ENCODE measurements at places on chromosomes 4 and X. TPM values are rescaled to one million over a fixed set of nuclear protein-coding genes. Genes with fewer than 3 reads are reported as not detected.

VGLL1 gene
- total RNA-seq: not detected

- H3K36me3 ChIP-seq: no peaks in the 10 kb centered on the region
- DNase-seq: no peak
- no peaks in the 10 kb centered on the region for H3K27me3 ChIP-seq
- H3K4me1 ChIP-seq: no peaks in the 10 kb centered on the region
- no peak overlapping the region for H3K4me3 ChIP-seq
Measured at GRCh38 chr4:129136433-129136832, 40.5 kb downstream of the C4orf33 start.

- H3K4me3 ChIP-seq: no peak overlapping the region
- H3K27ac ChIP-seq: no peak overlapping the region
- no peaks in the 10 kb centered on the region for H3K27me3 ChIP-seq
- DNase-seq: no peak
Measured at GRCh38 chr4:20272411-20272872, 20.7 kb downstream of the SLIT2 start.

DNA sequence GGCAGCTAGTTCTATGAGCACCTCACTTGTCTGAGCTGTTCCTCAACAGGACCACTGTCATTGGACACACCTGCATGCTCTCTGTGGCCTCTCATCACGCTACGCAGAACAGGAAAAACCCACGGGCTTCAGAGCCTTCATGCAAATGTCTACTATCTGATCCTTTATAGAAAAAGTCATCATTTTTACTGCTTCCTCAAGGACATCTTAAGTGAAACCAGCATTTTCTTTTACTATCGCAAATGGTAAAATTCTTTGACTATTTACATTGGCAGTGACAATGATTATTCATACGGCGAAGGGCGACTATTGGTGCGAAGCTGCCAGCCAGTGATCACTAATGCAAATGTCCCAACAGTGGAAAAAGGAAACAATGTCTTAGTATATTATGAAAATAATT is 147.0 kb downstream of the AFAP1 start:
- no peaks in the 10 kb centered on the region for H3K27me3 ChIP-seq
- no peak for DNase-seq
- peaks cover 25% of the 10 kb centered on the region for H3K4me1 ChIP-seq
- H3K36me3 ChIP-seq: peaks cover 11% of the 10 kb centered on the region
- H3K27ac ChIP-seq: no peak overlapping the region

UGT2B15 gene
- not detected for total RNA-seq

GRCh38 chr4:26368685-26369084 is 47.9 kb downstream of the RBPJ start:
- DNase-seq: no peak
- no peaks in the 10 kb centered on the region for H3K36me3 ChIP-seq
- H3K27ac ChIP-seq: no peak overlapping the region
- no peaks in the 10 kb centered on the region for H3K4me1 ChIP-seq
- no peak overlapping the region for H3K4me3 ChIP-seq
- H3K27me3 ChIP-seq: no peaks in the 10 kb centered on the region

DNA sequence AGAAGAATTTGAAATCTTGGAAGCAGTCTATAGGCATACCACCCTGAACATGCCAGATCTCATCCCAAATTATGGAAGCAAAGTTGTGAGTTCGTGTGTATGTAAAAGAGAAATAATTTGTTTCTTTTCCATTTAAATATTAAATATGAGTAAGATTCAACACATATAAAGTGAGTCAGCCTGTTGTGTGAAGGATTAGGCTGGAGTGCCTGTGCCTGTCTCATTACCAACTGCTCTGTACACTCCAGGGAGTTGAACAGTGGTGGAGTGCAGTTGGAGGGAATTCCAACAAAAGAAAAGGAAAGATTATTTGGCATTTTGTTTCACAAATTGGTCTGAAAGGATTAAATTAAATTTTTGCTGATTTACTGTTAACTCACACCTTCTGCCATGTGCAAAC is 435.6 kb downstream of the FAT4 start:
- H3K36me3 ChIP-seq: no peaks in the 10 kb centered on the region
- no peak for DNase-seq
- H3K4me3 ChIP-seq: no peak overlapping the region
- H3K27ac ChIP-seq: no peak overlapping the region
- no peaks in the 10 kb centered on the region for H3K4me1 ChIP-seq

DNA sequence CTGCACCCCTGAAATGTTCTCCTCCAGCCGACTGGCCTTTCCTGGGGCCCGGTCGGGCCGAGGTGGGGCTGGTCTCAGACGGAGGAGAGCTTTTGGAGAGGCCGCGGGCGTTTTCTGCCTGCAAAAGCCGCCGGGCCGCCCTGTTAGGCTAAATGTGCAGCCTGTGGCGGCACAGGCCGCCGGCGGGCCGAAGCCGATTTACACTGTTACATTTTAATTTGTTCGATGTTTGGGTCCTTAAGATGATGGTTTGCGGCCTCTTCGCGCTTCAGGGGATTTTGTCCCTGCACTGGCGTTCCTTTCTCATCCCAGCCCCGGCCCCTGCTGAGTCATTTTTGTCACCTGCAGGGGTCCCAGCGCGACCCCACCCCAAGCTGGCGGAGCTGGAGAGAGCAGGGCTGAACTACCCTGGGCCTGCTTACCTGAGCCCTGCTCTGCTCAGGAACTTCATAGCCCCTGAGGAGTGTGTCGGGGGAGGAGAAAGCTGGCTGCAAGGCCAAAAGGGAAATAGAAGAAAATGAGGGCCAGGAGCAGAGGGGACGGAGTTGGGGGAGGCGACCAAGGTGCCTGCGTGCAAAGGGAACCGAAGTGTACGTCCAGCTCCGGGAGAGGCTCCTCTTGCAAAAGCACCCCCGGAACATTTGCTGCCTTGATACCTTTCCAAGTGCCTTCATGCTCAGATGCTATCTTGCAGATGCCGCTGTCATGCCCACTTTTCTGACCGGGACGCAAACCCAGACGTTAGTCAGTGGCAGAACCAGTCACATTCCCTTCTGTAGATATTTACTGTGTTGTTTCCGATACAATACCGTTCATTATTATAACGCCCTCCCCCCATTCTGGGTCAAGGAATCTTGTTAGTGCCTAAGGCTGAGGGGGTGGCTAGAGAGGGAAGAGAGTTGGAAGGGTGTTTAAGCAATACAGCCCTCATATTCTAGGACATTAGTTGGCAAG is 977 bp upstream of the RBBP7 start:
- no peak for DNase-seq
- H3K4me3 ChIP-seq: peak overlapping the region; percentile 62
- no peaks in the 10 kb centered on the region for H3K27me3 ChIP-seq
- peaks cover 23% of the 10 kb centered on the region for H3K4me1 ChIP-seq
- H3K36me3 ChIP-seq: no peaks in the 10 kb centered on the region

- no peak within 1 kb of the TSS for H3K27ac ChIP-seq
- H3K36me3 ChIP-seq: no peaks in the 10 kb centered on the region
- peak within 1 kb of the TSS; percentile 7 for H3K4me3 ChIP-seq
- H3K4me1 ChIP-seq: no peaks in the 10 kb centered on the region
Measured at GRCh38 chrX:101290957-101291603, at the start of gene TAF7L. Gene TAF7L, minus strand, starts transcription at chrX:101291334. Its CDS starts 3,791 bp downstream, at chrX:101287543.

DNA sequence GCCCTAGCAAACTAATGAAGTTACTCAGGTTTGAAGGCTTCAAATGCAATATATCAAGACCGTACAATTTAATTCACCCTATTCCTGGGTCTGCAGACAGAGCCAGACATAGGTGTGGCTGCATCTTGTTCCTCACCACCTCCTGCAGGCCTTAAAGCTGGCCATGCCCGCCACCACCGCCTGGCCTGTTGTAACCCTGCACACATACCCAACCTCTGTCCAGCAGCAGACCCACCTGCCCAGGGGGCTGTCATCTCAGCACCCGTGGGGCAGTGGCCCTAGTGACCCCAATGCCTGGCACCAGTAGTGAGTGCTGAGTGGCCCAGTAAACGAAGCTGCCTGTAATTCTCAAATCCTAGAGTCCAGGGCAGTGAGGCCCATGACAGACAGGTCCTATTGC is 40.7 kb downstream of the ZBTB49 start:
- H3K27me3 ChIP-seq: no peaks in the 10 kb centered on the region
- no peak overlapping the region for H3K27ac ChIP-seq
- no peaks in the 10 kb centered on the region for H3K4me1 ChIP-seq
- H3K4me3 ChIP-seq: no peak overlapping the region
- H3K36me3 ChIP-seq: no peaks in the 10 kb centered on the region

GRCh38 chr4:108763226-108763593 is 357 bp upstream of the ETNPPL start:
- H3K27ac ChIP-seq: peak overlapping the region; percentile 48
- no peaks in the 10 kb centered on the region for H3K36me3 ChIP-seq
- H3K4me3 ChIP-seq: peak overlapping the region; percentile 46
- no peaks in the 10 kb centered on the region for H3K27me3 ChIP-seq

RHOH gene
- 0.47 TPM for total RNA-seq

UBE2K gene
- 16.7 TPM for total RNA-seq

PDE6B gene
- 4.6 TPM for total RNA-seq

All from right atrium auricular region (tissue), 2 donors.